ENCODE measurements at places on chromosomes 7 and 10. TPM values are rescaled to one million over a fixed set of nuclear protein-coding genes. Genes with fewer than 3 reads are reported as not detected.

- DNase-seq: no peak
Measured at GRCh38 chr7:75040512-75040911, 33.1 kb downstream of the RCC1L start.

- DNase-seq: no peak
Measured at GRCh38 chr7:120718361-120718760, 139.6 kb downstream of the TSPAN12 start.

DNA sequence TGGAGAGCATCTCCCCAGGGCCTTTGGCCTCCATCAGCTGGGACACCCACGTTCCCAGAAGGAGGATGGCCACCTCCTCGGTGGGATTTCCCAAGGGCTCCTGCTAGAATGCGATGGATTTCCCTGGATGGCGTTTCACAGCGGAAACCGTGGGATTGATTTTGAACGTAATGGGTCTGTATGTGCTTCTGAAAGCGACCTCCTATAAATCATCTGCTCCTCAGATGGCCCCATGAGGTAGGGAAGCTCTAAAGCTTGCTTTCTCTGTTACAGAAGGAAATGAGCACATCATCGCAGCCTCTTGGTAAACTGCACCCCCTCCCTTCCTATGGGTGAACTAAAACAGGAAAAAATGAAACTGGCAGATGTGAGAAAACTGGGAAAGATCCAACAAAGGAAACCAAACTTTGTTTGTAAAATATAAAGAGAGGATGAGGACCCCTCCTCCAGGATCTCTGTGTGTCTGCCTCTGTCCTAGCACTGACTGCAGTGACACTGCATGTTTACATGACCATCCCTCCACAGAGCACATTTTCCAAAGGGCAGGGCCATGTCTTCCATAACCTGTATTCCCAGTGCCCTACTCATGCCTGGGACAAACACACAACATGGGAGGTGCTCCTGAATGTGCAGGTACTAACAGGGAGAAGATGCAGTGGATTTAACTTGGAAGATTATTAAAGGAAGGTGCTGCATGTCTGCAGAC, 57.6 kb downstream of the LYZL1 start:
- DNase-seq: no peak

GRCh38 chr10:580778-581177, 108.7 kb downstream of the DIP2C start:
- no peak for DNase-seq

- no peak for DNase-seq
Measured at GRCh38 chr10:58723186-58723585, 210.5 kb downstream of the BICC1 start.

DNA sequence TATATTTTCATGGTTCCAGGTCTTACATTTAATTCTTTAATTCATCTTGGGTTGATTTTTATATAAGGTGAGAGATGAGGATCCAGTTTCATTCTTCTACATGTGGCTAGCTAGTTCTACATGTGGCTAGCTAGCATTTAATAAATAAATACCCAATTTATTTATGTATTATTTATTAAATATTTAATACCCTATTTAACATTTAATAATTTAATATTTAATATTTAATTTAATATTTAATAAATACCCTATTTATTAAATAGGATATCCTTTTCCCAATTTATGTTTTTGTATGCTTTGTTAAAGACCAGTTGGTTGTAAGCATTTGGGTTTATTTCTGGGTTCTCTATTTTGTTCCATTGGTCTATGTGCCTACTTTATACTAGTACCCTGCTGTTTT, 111.0 kb upstream of the PCLO start:
- no peak for DNase-seq

- DNase-seq: no peak
Measured at GRCh38 chr7:43011879-43012278, 79.7 kb downstream of the MRPL32 start.

DNA sequence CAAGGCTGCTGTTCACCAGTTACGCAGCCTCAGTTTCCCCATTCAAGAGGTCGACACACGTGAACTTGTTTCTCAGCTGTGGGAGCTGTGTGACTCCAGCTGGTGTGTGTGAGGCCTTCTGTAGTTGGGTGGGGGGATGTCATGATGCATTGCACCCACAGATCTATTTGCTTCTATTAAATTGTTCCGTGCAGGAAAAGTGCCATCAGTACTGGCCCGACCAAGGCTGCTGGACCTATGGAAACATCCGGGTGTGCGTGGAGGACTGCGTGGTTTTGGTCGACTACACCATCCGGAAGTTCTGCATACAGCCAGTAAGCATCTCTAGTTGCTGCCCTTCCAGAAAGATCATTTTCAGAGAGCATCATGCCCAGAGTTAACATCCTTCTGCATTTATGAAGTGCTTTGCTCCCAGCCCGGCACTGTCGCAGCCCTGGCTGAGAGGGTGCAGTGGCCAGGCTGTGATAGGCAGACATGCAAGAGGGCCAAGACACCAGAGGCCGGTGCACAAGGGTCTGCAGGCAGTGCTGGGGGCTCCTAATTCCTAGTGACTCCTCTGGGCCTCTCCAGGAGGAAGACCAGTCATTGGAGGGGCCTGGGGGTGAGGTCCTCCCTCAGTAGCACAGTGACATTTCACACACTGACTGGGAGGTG, 60.2 kb downstream of the MKI67 start:
- DNase-seq: no peak

GRCh38 chr7:131511774-131512535, 44.5 kb downstream of the PODXL start:
- DNase-seq: no peak

The ASB4 gene
- total RNA-seq: not detected

The SLK gene
- total RNA-seq: 22.5 TPM

The PRR15 gene
- not detected for total RNA-seq

The SFRP4 gene
- total RNA-seq: not detected

The CYP3A5 gene
- 0.36 TPM for total RNA-seq

The ADARB2 gene
- 2.0 TPM for total RNA-seq

All from activated T-cell treated with anti-CD3 and anti-CD28 coated beads, Interleukin-2, amount 50 U/mL, for 72 hours (primary cell).